ENCODE measurements at places on chromosomes 2 and 18.
A peak's percentile ranks its signal among the peaks of the same experiment; 100 is the strongest.

GRCh38 chr2:126824663-126825062 lies 74.0 kb upstream of the TEX51 start:
- no peak for DNase-seq

DNA sequence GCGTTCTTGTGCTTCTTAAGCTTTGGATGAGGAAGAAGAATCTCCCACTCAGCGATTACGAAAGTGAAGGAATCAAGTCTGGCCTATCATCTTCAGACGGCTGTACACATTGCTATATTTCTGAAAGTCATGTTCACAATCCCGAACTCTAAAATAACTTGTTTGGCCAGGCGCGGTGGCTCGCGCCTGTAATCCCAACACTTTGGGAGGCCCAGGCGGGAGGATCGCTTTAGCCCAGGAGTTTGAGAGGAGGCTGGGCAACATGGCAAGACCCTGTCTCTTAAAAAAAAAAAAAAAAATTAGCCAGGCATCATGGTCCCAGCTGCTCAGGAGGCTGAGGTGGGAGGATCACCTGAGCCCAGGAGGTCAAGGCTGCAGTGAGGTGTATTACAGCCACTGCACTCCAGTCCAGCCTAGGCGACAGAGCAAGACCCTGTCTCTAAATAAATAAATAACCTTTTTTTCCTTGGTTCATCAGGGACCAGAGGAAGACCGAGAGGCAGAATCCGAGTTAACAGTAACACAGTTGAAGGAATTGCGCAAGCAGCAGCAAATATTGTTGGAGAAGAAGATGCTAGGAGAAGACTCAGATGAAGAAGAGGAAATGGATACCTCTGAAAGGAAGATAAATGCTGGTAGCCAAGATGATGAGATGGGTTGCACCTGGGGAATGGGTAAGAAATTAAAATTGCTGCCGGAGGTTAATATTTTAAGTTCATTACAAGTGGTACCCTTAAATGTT lies 1.1 kb downstream of the SLC4A1AP start:
- DNase-seq = no peak

DNA sequence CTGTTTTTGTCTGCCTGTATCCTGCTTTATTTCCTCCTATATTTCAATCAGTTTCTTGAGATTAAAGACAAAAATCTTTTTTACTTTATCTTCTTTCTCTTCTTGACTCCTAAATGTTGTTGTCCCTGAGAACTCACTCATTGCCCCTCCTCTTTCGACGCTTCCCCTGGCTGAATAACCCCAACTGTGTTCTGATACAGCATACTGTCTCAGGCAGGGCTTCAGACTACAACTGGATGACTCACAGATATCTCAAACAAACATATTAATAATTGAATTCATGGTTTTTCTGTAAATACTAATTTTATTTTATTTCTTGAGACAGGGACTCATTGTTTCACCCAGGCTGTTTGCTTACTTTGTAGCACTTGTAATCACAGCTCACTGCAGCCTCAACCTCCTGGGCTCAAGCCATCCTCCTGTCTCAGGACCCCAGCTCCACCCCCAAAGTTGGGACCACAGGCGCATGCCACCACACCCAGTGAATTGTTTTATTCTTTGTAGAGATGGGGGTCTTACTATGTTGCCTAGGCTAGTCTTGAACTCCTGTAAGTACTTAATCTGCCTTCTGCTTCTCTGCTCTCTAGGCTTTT lies 9.4 kb downstream of the ITGAV start:
- no peak for DNase-seq

- DNase-seq = no peak
Measured at GRCh38 chr2:191037351-191037750, 23.4 kb upstream of the STAT1 start.

DNA sequence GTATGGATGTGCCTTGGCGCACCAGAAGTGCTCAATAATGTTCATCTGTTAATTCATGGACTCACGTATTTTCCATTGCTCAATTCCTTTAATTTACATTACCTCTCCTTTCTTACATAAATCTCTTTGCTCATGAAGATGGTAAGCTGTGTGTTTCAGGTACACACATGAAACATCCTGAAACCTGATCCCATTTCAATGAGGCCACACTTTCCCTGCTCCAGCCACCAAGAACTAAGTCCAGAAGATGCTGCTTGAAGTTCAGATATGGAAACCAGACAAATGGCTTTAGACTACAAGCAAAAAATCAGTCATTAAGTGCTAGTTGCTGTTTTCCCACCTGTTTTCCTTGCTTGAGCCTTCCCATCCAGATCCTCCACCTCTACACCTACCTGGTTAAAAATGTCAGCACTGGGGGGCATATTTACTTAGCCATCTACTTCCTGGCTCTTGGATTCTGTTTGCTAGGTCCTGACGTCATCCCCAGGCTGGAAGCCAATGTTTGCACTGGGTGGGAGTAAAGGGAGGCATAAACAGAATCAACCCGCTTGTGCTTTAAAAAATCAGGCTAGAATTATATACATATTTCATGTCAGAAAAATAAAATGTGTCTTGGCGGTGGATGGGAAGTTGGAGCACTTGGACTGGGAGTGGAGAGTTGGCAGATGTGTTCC lies 309.7 kb downstream of the OSR1 start:
- DNase-seq = peak; percentile 62

DNA sequence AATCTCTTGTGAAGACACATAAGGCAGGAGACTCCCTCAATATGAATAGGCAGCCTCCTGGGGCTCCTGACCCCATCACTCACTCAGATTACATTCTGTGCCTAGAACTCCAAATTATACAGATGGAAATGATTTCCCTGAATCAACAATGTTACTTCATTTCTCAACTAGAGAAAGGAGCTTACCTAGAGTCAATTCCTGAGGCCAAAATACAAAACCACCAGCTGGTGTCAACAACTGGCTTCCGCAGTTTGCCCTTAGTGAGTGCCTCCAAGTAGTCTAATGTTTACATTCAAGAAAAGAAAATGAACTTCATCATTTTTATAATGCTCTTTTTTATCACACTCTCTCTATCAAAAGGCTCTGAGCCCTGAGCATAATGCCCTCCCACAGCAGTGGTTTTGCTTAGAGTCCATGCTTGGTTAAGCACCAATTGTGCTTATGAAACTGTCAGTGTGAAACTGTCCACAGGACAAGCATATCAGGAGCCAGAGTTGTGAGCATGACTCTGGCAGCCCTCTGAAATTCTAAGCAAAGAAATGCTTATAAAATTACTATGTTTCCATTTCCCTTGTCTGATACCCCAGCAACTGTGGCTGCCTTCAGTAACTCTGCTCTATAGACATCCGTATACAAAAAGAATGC lies 305.7 kb upstream of the PKDCC start:
- no peak for DNase-seq

DNA sequence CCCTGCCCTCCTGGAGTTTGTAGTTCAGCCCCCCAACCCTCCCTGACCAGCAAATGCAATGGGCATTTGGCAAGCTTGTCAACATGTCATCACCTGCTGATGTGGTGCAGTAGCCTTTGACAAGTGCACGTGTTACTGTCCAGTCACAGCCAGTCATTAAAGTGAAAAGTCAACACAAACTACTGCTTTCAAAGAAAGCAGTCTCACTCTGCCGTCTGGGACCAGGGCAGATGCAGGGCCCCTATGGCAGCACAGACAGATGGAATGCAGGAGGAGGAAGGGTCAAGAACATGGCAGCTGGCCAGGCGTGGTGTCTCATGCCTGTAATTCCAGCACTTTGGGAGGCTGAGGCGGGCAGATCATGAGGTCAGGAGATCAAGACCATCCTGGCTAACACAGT lies 222.4 kb upstream of the OSR1 start:
- DNase-seq = no peak

All from liver (tissue), 10 donors.